MM.1S (cell line): ENCODE measurements at places on chromosomes 2 and 18.

GRCh38 chr2:43193652-43194120 is 32.7 kb downstream of the ZFP36L2 start:
- DNase-seq = no peak

DNA sequence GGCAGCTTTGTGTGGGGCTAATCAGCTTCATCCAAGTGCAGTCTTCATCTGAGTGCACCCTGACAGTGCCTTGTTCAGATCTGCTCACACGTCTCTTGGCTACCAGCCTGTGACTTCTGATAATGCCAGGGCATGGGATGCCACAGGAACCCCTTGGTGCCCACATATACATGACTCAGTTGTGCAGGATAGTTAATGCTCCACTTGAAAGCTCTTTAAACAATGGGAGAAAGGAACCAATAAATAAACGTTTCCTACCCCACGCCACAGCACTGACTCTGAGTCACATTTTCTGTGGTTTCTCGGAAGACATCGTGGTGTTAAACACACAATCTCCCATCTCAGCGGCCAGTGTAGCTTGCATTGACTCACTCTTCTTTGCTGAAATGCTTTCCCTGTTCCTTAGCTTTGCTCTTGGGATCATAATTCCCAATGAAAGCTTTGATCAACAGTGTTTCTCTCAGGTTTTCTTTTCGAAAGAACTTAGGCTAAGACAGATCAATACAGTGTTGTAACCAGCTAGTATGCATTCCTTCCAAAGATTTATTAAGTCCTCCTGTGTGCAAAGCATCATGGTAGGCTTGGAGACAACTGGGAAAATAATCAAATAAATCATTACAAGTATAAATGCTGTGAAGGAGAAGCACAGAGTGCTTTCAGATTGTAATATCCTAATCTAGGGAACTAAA is 142.0 kb downstream of the COPS8 start:
- no peak for DNase-seq

DNA sequence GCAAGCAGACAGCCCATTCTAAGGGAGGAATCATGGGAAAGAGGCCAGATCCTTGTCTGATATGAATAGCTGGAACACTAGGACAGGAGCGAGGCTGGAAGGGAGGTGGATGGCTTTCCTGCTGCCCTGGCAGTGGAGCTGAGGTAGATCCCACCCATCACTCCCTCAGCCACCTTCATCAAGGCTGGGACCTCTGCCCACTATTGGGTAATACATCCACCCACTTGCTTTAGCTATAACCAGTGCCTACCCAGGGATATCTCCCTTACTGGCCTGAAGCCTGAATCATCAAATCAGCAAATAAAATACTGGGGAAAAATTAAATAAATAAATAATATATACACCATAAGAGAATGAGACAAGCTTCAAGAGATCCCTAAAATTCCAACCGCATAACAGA is 183.2 kb upstream of the KYNU start:
- DNase-seq = no peak

GRCh38 chr2:84778911-84779690 is 101.8 kb downstream of the TRABD2A start:
- no peak for DNase-seq

GRCh38 chr2:226435146-226435545 is 364.5 kb downstream of the IRS1 start:
- DNase-seq = no peak

GRCh38 chr2:120396013-120396860 is 50.3 kb downstream of the INHBB start:
- no peak for DNase-seq
